H9 (cell line): ENCODE measurements at places on chromosomes 7 and 10.

DNA sequence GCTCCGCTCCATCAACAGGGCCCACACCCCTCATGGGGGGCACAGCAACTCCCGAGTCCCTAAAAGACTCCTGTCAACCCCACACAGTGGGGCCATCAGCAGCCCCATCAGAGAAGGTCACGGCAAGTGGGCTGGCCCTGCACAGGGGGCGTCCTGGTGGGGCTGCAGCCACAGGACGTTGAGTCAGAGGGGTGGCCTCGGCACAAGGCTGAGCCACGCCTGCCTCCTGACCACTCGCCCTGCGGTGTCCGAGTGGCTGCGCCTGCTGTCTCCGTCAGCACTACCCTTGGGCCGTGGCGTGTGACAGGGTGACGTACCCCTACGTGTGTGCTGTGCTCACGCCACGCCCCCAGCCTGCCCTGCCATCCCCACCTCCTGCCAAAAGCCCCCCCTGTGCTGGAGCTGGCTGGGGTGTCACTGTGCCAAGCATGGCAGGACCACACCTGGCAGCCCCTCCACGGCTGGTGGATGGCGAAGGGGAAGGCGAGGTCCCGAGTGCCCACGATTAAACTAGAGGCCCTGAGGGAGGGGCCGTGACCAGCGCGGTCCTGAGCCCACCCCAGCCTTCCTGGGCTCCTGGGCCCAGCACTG, 26.0 kb upstream of the NKX6-2 start:
- DNase-seq: no peak

- no peak for DNase-seq
These were observed 147.2 kb downstream of the DNAJB6 start for GRCh38 chr7:157483971-157484410.

- DNase-seq: peak; percentile 64
These were observed 48.0 kb downstream of the HSPA12A start for GRCh38 chr10:116694243-116694926.

DNA sequence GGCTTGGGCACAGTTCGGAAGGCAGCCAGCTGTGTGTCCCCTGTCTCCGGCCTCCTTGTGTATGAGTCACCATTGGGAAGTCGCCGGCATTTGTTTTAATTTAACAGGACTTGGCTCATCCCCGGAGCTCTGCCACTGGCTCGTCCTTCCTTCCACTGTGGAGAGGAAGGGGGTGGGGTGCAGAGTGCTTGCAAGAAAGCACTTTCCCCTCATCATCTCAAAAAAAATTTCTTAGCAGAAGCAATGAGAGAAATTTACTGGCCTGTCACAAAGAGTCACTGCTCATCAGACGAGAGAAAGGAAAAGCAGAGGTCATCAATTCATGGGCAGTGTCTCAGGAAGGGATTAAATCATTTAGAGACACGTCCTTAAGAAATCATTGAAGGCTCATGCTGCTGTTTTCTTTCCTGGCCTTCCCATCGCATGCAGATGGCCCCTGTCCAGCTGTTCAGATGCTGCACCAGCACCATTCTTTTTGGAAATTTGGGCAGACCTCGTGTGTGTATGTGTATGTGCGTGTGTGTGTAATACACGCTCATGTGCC, 93.3 kb downstream of the BMS1 start:
- no peak for DNase-seq

- no peak for DNase-seq
These were observed 281.1 kb upstream of the MEOX2 start for GRCh38 chr7:15967551-15967950.

DNA sequence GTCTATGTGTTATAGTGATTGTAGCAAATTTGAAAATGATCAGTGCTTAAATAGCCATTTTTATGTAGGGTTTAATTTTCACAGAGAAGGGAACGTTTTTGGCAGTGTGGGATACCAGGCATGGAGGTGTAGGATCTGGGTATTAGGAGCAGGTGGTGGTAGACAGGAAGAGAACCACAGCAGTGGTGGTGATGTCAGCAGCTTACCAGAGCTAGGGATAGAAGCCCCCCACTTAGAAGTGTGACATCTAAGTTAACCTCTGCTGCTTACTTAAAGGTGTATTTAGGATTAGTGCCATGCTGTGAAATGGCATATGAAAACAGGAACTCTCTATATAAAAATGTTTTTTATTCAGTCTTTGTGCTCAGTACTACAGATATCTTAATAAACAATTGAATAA, 73.8 kb downstream of the CREM start:
- no peak for DNase-seq

DNA sequence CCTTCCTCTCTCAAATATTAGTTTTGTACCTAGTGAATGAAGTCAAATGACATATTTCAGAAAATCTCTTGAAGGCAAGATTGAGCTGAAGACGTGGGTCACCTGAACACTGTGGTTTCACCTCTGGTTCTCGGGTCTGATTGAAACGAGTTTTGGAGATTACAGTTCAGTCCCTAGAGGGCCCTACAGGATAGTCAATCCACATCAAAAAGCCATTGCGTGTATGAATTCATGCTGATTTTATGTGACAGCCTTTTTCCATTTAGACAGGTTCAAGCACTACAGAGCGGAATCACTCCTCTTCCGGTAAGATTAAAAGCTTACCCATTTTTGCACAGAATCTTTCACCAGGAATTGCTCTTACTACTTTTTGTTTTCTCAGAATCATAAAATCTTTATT, 62.2 kb downstream of the VIM start:
- no peak for DNase-seq

DNA sequence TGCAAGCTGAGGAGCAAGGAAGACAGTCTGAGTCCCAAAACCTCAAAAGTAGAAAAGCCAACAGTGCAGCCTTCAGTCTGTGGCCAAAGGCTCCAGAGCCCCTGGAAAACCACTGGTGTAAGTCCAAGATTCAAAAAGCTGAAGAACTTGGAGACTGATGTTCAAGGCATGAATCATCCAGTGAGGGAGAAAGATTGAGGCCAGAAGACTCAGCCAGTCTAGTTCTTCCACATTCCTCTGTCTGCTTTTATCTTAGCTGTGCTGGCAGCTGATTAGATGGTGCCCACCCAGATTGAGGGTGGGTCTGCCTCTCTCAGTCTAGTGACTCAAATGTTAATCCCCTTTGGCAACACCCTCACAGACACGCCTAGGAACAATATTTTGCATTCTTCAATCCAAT, 20.1 kb upstream of the MDFIC start:
- no peak for DNase-seq

DNA sequence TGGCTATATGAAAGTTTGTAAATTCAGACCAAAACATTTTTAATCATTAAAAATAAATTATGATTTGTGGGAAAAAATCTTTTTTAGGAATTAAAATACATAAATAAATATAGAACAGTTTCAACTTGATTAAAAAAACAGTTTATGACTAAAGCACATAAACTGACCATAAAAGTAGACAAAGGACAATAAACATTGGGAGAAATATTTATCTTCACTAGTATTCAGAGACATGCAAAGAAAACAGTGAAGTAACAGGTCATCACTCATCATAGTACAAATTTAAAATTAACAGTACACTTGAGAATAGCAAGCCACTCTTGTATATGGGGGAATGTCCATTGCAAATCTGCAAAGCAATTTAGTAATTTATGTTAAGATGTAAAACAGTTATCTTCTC, 28.0 kb upstream of the CELF2 start:
- no peak for DNase-seq

GRCh38 chr10:42519761-42520460, 118.5 kb downstream of the ZNF33B start:
- DNase-seq: no peak

- no peak for DNase-seq
These were observed 103.9 kb downstream of the PPP1R9A start for GRCh38 chr7:95011146-95011928.

- DNase-seq: no peak
These were observed 300.5 kb upstream of the ZMIZ1 start for GRCh38 chr10:78768041-78768835.

- DNase-seq: no peak
These were observed 107.4 kb downstream of the UNCX start for GRCh38 chr7:1340031-1340430.

DNA sequence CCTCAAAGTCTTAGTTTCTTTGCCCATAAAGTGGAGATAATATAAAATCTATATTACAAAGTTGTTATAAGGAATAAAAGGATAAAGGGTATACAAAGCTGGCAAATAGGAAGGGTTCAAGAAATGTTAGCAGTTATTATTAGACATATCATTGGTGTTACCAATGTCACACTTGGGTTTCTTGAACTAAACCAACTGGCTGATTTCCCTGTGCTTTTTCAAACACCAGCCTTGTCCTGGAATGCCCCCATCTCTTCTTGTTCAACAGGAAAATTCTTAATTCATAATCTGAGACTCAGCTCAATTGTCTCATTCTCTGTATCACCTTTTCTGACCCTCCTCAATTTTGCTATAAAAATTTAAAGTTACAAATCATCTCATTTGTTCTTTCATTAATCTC, 143.7 kb upstream of the LRRTM3 start:
- no peak for DNase-seq
